ENCODE measurements at places on chromosomes 5 and 9.

GRCh38 chr5:148924817-148925216, 98.4 kb downstream of the ADRB2 start:
- peak; percentile 88 for DNase-seq

DNA sequence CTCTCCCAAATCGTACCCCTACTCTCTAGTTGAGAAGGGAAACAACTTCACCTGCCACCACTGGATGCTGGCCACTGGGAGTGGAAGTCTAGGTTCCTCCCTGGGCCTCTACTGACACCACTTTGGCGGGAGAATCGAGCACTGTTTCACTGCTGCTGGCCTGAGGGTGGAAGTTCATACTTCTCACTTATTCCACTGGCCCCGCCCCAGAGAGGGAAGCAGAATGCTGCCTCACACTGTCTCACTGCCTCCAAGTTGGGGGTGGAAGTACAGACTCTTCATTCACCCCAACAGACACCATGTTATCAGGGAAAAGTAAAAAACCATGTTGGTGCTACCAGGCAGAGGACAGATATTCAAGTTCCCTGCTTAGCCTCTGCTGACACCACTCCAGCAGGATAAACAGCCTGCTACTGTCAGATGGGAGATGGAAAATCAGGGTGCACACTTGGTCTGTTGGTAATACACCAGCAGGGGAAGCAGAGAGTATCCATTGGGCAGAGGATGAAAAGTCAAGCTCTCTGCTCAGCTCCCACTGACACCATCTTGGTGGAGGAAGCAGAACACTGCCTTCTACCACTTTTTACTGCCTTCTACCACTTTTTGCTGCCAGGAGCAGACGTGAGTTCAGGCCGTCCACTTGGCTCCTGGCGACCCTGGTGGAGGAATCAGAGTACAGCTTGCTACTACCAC, 159.4 kb downstream of the SIL1 start:
- DNase-seq = no peak

- no peak for DNase-seq
Measured at GRCh38 chr5:113302120-113302519, 132.7 kb downstream of the TSSK1B start.

DNA sequence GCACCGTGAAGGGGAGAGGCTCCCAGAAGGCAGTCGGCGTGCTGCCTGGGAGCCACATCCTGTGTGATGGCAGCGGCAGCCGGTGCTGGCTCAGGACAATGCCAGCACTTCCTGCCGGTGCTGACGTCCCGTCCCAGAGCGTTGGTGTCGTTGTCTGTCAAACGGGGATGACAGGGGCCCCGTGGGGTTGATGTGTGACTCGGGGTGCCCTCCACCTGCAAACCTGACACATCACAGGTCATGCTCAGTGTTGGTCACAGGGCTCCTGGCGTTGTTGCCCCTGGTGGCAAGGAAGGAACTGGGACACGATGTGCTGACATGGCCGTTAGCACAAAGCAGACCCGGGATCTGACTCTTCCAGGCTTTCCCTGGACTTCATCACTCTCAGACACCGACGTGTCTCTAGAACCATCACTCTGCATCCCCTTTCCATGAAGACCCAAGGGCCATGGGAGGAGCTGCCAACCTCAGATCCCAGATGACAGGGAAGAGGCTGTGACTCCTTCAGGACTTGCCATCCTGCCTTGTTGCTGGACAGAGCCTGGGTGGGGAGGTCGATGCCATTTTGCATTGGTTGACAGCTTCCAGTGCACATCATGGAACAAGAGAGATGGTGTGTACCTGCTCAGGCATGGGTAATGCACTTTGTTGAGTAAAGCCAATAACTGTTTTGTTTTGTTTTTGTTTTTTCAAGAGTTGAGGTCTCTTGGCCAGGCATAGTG, 21.5 kb downstream of the PLPP7 start:
- no peak for DNase-seq

GRCh38 chr9:84317563-84317962, 23.0 kb downstream of the SLC28A3 start:
- no peak for DNase-seq

- DNase-seq = no peak
Measured at GRCh38 chr9:108759835-108760234, 96.0 kb downstream of the ACTL7B start.

- no peak for DNase-seq
Measured at GRCh38 chr5:43332401-43332800, 19.2 kb upstream of the HMGCS1 start.

DNA sequence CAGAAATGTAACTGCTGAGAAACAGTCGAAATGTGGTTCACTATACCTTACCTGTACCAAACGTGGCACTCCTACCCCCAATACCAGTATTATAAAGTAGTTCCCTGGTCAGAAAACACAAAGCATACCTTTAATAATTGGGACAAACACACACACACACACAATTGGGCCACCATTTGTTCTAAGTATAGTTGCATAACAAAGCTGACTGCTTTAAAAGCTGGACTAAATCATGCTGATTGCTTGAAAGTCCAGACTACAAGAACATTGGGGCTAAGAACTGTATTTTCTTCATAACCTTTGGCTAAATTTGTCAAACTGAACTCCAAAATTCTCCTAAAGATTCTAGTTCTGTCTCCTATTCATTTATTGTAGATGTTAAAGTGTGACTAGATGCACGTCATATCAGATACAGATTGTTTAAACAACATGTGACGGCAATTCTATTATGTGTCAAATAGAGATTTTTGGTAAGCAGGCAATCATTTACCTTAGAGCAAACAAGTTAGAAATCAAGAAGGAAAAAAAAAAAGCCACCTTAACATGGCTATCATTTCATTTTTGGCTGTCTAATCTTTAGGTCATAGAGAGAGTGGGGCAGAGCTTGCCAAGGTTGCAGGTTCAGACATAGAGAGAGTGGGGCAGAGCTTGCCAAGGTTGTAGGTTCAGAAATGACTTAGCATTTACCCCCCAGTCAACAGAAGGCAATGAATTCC, 265.1 kb downstream of the ARL15 start:
- DNase-seq = no peak

GRCh38 chr5:107474716-107475489, 195.8 kb downstream of the EFNA5 start:
- peak; percentile 57 for DNase-seq

DNA sequence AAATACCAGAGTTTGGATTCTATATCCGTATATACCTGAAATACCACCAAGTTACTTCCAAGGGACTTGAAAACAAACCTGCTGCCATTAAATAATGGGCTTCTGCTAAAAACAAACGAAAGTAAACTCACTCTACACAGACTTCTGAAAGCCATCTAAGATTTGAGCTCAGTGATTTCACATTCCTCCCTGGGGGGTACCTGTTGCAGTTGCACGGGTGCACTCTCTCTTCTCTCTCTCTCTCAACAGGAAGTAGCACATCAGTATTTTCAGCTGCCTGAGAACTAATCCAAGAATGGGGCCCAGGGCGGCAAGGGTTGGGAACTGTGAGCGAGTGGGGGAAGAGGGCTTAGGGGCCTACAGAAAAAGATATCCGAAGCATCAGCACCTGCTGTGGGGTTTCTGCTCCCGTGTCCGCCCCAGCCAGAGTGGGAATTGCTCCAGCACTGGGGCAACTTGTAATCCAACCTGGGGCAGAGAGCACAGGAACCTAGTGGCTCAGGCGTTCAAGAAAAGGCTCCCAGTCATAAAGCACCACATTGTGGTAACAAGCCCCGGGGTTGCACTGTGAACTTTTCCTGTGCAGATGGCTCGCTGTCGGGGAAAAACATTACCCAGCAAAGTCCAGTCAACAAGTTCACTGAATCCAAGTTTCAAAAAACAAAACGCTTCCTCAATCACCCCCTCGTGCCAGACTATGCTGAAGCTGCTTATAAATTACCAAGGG, 99.8 kb downstream of the EFNA5 start:
- DNase-seq = peak; percentile 98

DNA sequence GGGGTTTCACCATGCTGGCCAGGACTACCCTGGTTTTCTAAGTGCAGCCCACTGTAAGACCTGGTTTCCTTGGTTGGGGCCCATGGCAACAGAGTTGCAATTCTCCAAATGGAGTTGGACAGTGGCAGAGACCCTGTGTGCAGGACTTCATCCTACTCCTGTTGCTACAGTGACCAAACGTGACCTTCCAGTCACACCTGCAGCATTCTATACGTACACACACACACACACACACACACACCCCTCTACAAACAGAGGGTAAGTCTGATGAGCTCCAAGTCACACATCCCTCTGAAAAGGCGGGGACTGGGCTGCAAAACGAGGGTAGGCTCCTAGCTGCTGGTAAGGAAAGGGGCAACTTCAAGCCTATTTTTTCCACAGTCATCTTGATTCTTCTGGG, 23.6 kb downstream of the LHFPL2 start:
- DNase-seq = no peak

DNA sequence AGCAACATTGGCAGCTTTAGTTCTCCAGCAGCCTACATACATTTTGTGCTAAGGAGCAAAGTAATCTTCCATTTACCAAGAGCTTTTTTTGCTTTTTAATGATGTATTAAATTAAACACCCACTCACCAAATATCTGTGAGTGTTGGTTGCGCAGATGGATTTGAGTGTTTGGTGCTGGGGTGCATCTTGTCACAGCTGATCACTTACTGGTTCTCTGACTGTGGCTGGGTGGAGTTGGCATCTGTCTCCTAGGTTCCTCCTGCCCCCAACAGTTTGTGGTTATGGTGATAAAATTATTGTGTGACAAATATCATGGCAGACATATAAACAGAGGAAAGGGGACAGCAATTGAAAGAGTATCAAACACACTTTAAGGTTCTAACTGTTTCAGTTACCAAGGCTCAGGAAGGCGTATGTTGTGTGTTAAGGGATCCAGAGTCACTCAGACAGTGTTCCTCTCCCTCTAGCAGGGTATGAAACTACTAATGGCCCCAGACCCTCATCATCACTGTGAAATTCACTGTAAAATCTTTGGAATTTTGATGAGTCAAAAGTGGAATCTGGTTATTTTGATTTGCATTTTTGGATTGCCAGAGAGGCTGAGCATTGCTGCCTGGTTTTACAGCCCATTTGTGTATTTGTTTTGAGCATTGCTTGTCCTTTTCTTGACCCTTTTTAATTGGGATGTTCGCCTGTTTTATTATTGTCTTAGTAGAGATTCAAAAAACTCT, 81.7 kb downstream of the PDE8B start:
- DNase-seq = no peak

- DNase-seq = no peak
Measured at GRCh38 chr9:130423272-130423671, 21.5 kb upstream of the ASS1 start.

- peak; percentile 36 for DNase-seq
Measured at GRCh38 chr9:33921967-33922895, 105.3 kb downstream of the UBE2R2 start.

- DNase-seq = peak; percentile 55
Measured at GRCh38 chr9:83937861-83938455, 16.7 kb upstream of the KIF27 start.

GRCh38 chr9:31210978-31211570, 1173.4 kb upstream of the ACO1 start:
- no peak for DNase-seq

GRCh38 chr5:43049236-43049635, 9.1 kb upstream of the ANXA2R start:
- no peak for DNase-seq

DNA sequence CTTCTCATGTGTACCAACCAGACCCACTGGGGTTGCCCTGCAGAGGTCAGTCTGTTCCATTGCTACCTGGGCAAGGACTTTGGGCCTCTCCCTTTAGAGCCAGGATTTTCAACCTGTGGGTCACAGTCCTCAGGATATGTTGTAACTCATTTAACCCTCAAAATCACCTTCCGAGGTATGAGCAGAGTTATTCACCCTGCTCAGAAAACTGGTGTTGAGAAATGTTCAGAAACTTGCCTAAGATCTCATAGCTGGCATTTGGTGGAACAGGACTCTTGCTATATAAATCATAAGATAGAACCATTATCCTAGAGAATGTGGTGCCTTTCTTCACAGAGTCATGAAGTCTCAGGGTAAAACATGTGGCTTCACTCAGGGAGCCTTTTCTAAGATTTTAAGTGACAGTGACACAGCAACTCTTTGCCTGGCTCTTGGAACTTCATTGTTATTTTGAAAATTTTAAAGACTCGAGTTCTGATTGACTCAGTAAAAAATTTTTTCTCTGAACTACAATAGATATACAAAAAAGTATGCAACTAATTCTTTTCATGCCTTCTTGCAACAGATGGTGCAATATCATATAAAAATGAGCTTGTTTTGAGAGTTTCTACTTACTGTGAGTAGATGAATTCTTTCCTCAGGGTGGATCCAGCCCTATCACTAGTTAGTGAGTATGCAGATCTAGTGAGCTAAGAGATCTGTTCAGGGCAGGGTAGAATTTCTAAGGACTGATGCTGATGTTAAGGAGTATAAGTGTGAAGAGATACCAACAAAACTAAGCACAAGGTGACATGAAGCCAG, 29.5 kb downstream of the CAST start:
- no peak for DNase-seq

GRCh38 chr5:98578438-98578837, 195.0 kb upstream of the RGMB start:
- DNase-seq = no peak

DNA sequence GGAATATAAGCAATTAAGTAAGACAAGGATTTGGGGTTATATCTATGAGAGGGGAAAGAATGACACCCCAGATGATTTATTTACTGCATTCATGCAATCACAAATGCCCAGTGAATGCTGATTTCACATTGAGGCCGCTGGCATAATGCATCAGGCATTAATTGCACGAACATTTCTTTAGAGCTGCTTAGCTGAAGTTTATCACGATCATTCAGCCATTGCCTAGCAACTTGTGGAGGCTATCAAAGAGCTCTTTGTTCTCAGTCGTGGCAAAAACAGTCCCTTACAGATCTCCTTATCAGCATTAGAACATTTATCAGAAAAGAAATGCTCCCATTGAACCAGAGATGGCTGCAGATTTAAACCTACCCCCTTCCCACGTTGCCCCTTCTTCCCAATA, 88.7 kb upstream of the PRRC1 start:
- no peak for DNase-seq

DNA sequence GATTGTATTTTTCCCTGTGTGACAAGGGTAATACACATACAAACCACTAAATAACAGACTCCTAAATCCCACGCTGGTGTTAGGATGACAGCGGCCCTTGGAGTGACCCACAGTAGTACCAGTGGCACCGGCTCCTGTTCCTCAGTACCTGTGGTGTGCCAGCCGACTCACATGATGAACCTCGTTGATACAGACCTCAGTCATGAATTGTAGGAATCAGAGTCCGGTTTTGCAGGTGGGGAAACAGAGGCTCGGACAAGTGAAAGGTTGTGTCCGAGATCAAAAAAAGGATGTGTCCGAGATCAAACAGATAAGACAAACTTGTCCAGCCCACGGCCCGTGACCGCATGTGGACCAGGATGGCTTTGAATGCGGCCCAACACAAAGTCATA, 78.0 kb downstream of the AMBP start:
- DNase-seq = no peak

GRCh38 chr9:129209580-129209979, 31.5 kb upstream of the IER5L start:
- DNase-seq = no peak

- no peak for DNase-seq
Measured at GRCh38 chr5:37767961-37768360, 71.9 kb downstream of the GDNF start.

- no peak for DNase-seq
Measured at GRCh38 chr5:112491257-112491656, 72.2 kb upstream of the EPB41L4A start.
